Natural killer cell treated with Interleukin-12 subunit alpha and Interleukin-12 subunit beta and Interleukin-15 and Interleukin-18, amount 100 ng/mL, for 72 hours (primary cell): ENCODE measurements at places on chromosomes 12 and 14. TPM values are rescaled to one million over a fixed set of nuclear protein-coding genes. Genes with fewer than 3 reads are reported as not detected.

DNA sequence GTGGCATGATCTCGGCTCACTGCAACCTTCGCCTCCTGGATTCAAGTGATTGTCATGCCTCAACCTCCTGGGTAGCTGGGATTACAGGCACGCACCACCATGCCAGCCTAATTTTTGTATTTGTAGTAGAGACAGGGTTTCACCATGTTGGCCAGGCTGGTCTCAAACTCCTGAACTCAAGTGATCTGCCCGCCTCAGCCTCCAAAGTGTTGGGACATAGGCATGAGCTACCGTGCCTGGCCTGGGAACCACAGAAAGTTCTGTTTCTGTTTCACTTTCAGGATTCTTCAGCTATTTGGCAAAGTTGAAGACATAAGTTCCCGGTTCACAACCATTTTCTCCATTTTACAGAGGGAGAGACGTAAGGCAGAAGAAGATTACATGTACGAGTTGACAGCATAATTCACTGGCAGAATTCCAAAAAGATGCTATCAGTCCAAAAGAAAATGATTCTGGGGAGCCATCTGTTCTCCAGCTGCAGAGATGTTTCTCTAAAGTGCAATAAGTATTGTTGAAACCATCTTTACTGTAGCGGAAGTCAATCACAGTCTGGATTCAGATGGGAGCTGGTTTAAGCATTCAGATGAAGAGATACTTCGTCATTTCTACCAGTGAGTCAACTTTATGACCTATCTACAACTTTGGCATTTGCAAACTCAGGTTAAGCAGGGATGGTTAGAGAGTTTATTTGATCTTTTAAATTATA lies 8.1 kb upstream of the RNF34 start:
- peak; percentile 79 for DNase-seq
- peak overlapping the region; percentile 76 for H3K27ac ChIP-seq
- H3K36me3 ChIP-seq, result no peaks in the 10 kb centered on the region

DNA sequence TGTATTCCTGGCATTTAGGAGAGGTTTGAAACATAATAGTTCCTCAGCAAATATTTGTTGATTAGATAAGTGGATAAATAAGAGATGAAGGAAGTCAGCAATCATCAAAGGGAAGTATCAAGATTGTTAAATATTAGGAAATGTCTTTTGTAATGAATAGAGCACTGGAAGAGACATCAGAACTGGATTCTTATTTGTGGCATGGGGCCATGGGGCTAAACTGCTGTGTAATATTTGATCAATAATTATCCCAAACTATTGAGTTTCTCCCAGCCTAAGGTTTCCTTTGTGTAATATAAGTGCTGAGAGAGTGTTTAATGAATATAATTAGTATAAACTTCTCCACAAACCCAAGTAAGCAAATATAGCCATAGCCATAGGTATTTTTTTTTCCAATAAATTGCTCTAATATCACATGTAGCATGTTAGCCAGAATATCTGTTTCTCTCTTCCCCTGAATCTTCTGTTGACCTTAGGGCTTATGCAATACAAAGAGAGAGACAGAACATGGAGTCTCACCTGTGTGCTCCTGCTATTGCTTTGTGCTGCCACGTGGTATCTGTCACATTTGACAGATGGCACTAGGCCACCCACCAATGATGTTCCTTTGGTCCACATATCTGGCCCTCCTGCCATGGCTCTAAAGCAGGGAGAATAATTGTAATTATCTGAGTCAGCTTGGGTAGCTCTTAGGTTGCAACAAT lies 658.7 kb downstream of the SOX5 start:
- no peak for DNase-seq
- H3K27ac ChIP-seq, result no peak overlapping the region
- H3K4me1 ChIP-seq, result no peaks in the 10 kb centered on the region
- H3K4me3 ChIP-seq, result no peak overlapping the region

DNA sequence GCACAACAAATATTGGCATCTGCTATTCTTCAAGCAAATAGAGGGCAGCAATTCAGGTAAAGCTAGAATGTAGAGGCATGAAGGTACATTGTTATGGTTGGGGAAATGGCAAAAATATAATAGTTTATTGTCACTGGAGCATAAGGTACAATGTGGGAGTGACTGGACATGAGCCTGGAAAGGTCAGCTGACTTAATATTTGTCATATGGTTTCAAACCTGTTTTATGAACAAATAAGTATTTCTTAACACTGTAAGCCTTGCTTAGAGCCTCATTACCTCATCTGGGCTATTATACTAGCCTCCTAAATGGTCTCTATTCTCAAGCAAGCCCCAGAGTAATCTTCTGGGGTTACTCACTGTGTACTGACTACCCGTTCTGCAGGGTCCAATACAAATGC lies 33.7 kb downstream of the FAM177A1 start:
- H3K4me1 ChIP-seq, result no peaks in the 10 kb centered on the region
- no peaks in the 10 kb centered on the region for H3K36me3 ChIP-seq
- no peak for DNase-seq
- H3K27ac ChIP-seq, result no peak overlapping the region

- DNase-seq, result no peak
- no peaks in the 10 kb centered on the region for H3K4me1 ChIP-seq
- no peak overlapping the region for H3K27ac ChIP-seq
- H3K27me3 ChIP-seq, result peaks cover 16% of the 10 kb centered on the region
- no peaks in the 10 kb centered on the region for H3K36me3 ChIP-seq
These were observed 5.4 kb downstream of the NOS1 start for GRCh38 chr12:117356048-117356447.

GRCh38 chr12:108559007-108559655 lies 1.8 kb downstream of the SART3 start:
- H3K4me3 ChIP-seq, result peak overlapping the region; percentile 96
- H3K36me3 ChIP-seq, result peaks cover 14% of the 10 kb centered on the region
- DNase-seq, result no peak
- H3K4me1 ChIP-seq, result peaks cover 40% of the 10 kb centered on the region
- no peaks in the 10 kb centered on the region for H3K27me3 ChIP-seq

The KLRC1 gene
- 63.9 TPM for total RNA-seq

The SYNDIG1L gene
- total RNA-seq, result not detected

The SSTR1 gene
- total RNA-seq, result not detected
